ENCODE measurements at places on chromosomes 5 and 9.

GRCh38 chr5:72145348-72145747 is 38.1 kb downstream of the MAP1B start:
- no peak for DNase-seq

- peak; percentile 8 for DNase-seq
Measured at GRCh38 chr9:135770203-135770535, 68.2 kb downstream of the KCNT1 start.

- peak; percentile 9 for DNase-seq
Measured at GRCh38 chr5:83011985-83012384, 65.2 kb downstream of the TMEM167A start.

DNA sequence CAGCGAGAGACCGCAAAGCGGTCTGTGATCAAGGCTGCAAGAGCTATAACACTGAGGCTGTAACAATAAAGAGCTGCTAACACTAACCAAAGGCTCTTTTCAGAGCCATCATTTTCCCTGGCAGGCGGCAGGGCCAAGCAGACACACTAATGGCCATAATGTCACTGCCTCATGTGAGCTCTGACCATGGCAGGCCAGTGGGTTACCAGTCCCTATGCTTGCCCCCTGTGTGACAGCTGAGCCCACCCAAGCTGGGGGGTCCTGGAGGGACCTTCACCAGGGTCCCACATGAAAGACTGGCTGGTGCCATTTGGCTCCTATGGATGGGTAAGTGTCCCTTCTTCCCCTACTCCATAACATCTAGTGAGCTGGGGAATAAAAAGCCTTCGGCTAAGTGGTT is 29.6 kb upstream of the TESK1 start:
- DNase-seq = no peak

DNA sequence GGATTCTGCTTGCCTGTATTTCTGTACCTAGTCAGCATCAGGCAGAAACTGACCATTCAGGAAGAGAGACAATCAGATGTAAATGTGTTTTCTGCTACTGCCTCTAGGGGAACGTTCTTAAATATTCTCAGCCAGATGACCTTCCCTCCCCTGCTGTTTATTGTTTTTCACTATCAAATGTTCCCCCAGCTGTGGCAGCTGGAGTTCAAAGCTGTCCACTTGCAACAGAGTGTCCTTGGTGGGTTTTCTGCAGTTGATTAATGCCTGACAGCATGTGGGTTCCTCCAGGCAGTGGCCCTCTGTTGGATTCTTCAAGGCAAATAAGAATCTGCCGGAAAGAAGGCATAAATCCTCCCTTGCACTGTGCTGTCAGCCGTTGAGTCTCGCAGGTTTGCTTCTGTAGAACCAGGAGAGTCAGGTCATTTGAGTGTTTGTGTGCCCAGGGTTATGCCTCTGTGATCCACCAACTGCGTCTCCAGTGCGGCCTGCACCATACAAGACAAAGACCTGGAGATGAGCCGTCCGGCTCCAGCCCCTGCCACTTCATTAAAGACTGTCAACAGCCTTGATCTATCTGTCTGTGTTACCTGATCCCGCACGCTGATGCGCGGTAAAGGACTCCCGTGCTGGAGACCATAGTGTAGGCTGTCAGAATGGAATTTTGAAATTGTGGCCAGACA is 203.4 kb downstream of the GADD45G start:
- no peak for DNase-seq

DNA sequence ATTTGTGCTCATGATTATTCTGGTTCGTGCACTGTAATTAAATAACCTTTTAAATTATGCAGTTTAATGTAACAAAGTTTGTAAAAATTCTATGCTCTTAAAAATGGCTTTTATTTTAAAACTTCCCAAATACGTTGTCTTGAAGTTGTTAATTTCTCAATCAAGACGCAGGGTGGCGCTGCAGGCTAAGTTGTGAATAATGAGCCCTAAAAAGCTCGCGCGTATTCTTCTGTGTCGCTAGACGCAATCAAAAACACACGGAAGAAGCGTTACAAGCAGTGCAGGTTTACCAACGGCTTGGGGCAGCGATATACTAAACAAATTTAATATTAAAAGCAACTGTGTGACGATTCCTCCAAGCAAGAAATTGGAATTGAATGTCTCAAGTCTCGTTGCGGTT is at the start of gene PCDHB4:
PCDHB4 (plus strand) TSS at position 256 of the 400 bp plus-strand sequence. CDS start 181 bp downstream, outside the sequence.
- no peak for DNase-seq

- DNase-seq = no peak
Measured at GRCh38 chr5:57338868-57339340, 143.7 kb downstream of the ACTBL2 start.

DNA sequence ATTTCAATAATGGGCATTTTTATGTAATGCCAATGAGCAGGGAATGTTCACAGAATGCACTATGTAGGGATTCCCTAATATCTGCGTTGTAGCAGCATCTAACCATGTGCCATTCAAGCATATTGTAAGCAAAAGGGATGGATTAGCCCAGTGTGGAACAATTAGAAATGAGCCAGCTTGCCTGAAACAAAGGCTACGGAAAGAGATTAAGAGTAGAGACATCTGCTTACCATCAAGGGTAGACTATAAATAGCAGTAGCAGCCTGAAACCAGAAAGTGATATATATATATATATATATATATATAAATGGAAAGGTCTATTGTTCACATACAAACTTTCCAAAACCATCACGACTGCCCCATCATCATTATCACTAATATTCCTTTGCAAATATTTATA is 31.9 kb upstream of the CEP120 start:
- no peak for DNase-seq

- DNase-seq = no peak
Measured at GRCh38 chr5:17106521-17106920, 110.9 kb upstream of the BASP1 start.

DNA sequence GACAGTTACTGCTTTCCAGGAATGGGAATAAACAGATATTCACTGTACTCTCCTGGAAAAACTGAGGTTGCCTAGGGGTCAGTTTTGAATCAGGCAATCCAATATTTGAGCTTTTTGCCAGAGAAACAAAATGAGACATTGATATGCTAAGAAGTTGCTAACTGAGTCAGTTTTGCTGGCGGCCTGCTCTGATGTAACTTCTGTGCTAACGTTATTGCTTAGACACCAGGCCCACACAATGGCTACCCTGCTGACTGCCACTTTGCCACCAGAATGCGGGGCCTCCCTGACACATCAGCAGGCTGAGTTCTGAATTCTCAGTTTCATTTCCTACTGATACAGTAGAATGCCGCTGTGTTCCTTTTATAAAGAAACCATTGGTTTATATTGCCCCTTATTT is 18.2 kb upstream of the ZNF618 start:
- no peak for DNase-seq

DNA sequence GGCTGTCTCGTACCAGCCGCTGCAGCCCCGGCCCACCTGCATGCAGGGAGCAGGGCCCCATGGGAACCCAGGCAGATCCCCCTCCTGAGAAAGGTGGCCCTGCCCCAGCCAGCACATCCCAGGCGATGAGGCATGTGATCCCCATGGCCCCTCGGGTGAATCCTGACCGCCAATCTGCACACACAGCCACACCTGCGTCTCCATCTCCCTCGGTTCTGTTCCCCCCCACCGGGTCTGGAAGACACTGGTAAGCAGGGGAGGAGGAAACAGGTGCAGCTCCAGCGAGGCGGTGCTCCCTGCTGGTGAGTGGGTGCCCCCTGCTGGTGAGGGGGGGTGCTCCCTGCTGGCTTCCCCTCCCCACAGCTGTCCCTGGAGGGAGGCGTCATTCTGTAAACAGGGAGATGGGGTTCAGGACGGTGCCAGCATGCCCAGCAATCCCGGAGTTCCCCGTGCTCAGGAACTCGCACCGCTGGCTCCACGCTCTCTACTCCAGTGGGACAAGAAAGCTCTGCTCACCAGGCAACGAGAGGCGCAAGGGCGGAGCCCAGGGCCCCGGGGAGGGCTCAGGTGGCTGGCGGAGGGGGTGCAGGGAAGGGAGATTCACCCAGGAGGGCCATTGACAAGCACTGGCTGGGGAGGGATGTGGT is 28.4 kb upstream of the SLC12A7 start:
- peak; percentile 70 for DNase-seq

DNA sequence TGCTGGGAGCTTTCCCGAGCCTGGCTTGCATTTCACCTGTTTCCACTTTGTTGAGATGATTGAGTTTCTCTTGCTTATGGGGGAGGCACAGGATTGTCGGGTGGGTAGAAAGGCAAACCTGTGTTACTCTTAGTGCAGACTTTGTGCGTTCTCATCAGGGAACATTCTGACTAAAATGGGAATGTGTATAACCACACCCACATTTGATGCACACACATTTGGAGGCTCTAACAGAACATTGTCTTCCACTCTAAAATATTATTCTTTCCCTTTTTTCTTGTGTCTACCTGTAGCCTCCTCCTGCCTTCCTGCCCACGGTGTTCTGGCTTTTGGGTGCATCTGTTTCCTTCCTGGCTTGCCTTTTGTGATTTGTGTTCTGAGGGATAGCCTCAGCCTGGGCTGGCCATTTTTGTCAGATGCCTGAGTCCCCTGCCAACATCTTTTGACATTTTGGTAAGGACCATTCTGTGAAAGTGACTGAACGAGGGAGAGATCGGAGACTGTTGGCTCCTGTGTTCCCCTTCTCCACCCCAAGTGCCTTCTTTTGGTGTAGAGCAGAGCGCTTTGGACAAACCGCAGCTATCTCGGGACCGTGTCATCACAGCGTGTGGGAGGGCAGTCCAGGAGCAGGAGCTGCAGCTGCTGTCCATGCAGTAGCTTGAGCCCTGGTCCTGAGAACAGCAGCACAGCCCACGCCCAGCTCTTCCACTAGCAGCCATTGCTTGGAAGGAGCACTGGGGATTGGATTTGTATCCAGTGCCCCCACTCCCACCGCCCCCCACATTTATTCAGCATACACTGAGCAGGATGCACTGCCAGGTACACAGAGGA is 101.4 kb downstream of the ARHGAP26 start:
- DNase-seq = no peak

GRCh38 chr5:126995689-126996088 is 34.7 kb downstream of the MARCHF3 start:
- DNase-seq = no peak

- no peak for DNase-seq
Measured at GRCh38 chr5:35785601-35786085, 71.0 kb upstream of the IL7R start.

- DNase-seq = no peak
Measured at GRCh38 chr5:154758493-154758892, 3.3 kb downstream of the LARP1 start.

- DNase-seq = no peak
Measured at GRCh38 chr5:159735749-159736660, 180.3 kb upstream of the ADRA1B start.

- DNase-seq = no peak
Measured at GRCh38 chr9:136840140-136840876, 2.0 kb upstream of the AJM1 start.

DNA sequence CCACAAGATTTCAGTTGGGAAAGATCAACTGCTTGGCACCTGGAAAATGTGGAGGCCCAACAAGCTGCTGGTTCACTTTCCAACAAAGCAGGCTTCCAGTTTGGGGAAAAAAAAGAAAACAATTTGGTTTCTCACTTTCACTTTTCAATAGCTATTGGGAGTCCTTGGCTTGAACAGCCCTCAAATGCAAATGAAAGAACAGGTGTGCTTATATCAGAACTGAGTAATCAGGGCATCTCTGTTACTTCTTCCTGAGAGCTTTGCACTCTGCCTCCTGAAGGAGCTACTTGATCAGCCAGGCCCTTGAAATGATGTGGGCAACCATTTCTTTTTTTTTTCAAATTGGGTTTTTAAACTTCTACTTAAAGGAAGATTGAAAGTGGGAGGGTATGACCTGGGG is 73.5 kb downstream of the MFAP3 start:
- no peak for DNase-seq

- no peak for DNase-seq
Measured at GRCh38 chr5:156543348-156544145, 216.6 kb downstream of the SGCD start.

DNA sequence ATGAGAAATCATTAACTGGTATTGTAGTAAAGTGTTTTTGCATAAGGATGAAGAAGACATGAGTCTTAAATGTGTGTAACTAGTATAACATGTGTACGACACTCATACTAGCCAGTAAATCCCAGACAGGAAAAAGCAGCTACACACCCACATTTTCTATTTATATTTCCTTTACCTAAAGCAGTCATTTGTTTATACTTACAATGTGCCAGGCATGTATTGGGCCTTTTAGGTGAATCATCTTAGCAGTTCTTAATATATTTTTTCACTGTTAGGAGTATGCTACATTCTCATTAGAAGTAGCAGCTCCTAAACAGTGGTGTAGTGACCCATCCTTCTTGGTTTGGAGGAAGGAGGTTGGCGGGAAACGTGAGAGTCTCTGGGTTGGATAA is 55.8 kb upstream of the TMC1 start:
- no peak for DNase-seq

GRCh38 chr9:97562542-97562941 is 61.1 kb downstream of the TMOD1 start:
- no peak for DNase-seq

- no peak for DNase-seq
Measured at GRCh38 chr9:108900176-108900575, 33.7 kb downstream of the ELP1 start.

DNA sequence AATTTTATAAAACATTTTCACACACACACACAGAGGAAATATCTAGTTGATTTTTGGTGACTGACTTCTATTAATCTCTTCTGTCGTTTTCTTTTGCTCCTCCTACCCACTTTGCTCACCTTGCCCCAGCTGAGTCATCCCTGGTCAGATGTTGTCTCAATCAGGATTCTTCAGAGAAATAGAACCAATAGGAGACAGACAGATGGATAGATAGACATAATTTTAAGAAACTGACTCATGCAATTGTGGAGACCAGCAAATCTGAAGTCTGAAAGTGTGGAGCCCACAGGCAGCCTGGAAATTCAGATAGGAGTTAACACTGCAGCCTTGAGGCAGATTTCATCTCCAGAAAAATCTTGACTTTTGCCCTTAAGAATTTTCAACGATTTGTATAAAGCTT is 37.0 kb upstream of the PIK3R1 start:
- no peak for DNase-seq

DNA sequence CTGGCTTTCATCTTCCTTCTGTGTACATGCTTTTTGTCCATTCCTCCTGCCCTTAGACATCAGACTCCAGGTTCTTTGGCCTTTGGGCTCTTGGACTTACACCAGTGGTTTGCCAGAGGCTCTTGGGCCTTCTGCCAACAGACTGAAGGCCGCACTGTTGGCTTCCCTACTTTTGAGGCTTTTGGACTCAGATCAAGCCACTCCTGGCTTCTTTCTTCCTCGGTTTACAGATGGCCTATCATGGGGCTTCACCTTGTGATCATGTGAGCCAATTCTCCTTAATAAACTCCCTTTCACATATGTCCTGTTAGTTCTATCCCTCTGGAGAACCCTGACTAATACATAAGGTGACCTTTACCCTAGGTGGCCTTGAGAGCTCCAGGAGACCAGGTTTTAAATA is 189.1 kb upstream of the CCNG1 start:
- no peak for DNase-seq

- DNase-seq = no peak
Measured at GRCh38 chr9:95074632-95075031, 242.9 kb downstream of the FANCC start.

DNA sequence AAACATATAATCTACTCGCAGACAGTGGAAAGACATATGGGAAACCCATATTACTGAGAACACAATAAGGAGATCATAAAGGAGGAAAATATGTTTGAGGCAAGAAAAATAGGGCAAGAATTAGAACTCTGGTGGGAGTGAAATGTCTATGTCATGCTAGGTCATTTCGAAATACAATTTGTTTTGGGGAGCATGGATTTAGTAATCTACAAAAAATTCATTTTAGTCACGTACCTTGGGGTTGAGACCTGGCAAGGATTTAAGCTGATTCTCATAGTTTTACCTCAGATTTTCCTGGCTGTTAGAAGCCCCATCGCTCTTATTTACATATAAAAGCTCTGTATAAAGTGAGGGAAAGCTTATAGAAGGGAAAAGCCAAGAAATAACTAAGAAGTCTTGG is 11.5 kb upstream of the CSNK1G3 start:
- no peak for DNase-seq
